WTC11 (cell line): ENCODE measurements at places on chromosomes 6 and 20.
A peak's percentile ranks its signal among the peaks of the same experiment; 100 is the strongest.

DNA sequence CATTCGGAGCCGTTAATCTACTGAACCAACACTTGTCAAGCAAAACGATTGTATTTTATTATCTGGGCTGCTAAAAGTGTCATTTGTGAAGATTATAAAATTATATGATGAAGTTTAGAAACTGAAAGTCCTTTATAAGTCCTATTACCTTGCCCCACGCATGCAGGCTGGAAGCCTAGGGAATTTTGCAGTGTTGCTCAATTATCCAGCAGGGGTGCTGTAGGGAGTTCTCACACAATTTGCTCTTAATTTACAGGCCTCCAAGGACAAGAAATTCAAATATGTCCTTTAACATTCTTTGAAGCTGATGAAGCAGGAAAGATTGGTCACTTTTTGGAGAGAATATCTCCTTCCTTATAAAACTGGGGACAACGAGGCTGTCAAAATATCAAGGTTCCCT is 368.9 kb downstream of the LMBRD1 start:
- peaks cover 2% of the 10 kb centered on the region; the same call in 1 of the 2 replicates for H3K36me3 ChIP-seq
- no peak overlapping the region for H3K27ac ChIP-seq
- H3K4me1 ChIP-seq = peaks cover 15% of the 10 kb centered on the region; the same call in 1 of the 2 replicates
- no peak overlapping the region for H3K4me3 ChIP-seq
- no peaks in the 10 kb centered on the region for H3K27me3 ChIP-seq

DNA sequence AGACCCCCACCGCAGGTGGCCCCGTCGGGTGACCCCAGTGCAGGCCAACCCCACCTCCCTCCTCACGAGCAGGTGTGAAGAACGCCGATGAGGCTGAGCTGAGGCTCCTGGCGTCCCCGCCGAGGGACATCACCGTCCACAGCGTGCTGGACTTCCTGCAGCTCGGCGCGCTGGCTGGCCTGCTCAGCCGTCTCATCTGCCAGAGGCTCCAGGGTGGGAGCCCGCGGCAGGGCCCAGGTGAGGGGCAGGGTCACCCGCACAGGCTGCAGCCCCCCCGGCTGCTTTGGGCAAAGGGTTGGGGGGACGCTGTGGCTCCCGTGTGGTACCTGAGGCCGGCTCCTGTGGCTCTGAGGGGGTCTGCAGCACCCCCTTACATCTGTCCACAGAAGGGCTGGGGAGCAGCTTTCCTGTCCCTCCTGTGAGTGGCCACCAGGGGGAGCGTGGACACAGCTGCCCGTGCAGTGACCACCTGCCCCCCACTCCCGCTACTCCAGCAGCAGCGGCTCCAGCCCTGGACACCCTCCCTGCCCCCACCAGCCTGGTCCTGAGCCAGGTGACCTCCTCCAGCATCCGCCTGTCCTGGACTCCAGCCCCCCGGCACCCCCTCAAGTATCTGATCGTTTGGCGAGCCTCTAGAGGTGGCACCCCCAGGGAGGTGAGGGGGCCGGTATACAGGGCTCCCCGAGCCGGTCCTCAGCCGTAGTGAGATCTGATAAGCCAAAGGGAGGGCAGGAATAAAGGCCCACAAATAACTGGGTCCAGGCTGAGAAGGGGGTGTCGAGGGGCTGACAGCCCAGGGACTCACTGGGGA is 16.5 kb downstream of the COL20A1 start:
- peaks cover 3% of the 10 kb centered on the region; the same call in 1 of the 2 replicates for H3K27me3 ChIP-seq
- no peak overlapping the region for H3K4me3 ChIP-seq
- H3K36me3 ChIP-seq = no peaks in the 10 kb centered on the region
- H3K27ac ChIP-seq = no peak overlapping the region
- H3K4me1 ChIP-seq = no peaks in the 10 kb centered on the region
- DNase-seq = peak; percentile 75

- H3K27ac ChIP-seq = no peak overlapping the region
- H3K36me3 ChIP-seq = peaks cover 12% of the 10 kb centered on the region
- peaks cover 20% of the 10 kb centered on the region for H3K4me1 ChIP-seq
- H3K4me3 ChIP-seq = no peak overlapping the region
- peaks cover 11% of the 10 kb centered on the region for H3K27me3 ChIP-seq
Measured at GRCh38 chr6:1436334-1437306, 47.2 kb downstream of the FOXF2 start.

GRCh38 chr6:33665957-33666356 is 44.8 kb downstream of the ITPR3 start:
- H3K4me3 ChIP-seq = no peak overlapping the region
- no peaks in the 10 kb centered on the region for H3K27me3 ChIP-seq
- no peaks in the 10 kb centered on the region for H3K4me1 ChIP-seq
- no peak overlapping the region for H3K27ac ChIP-seq
- no peak for DNase-seq

DNA sequence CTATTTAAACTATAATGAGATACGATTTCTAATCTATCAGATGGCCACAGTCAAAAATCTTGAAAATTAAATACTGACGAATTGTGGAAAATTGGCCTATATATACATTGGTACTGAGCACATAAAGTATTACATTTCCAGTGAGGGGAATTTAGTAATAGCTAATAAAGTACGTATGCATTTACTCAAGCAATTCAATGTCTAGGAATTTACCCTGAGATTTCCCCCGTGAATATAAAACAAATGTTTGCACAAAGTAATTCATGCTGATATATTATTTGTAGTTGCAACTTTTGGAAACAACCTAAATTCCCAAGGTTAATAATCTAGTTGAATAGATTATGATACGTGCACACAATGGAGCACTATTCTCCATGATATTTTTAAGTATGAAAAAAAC is 14.7 kb upstream of the C6orf141 start:
- H3K4me1 ChIP-seq = no peaks in the 10 kb centered on the region
- no peaks in the 10 kb centered on the region for H3K36me3 ChIP-seq
- no peak overlapping the region for H3K27ac ChIP-seq
- no peaks in the 10 kb centered on the region for H3K27me3 ChIP-seq

GRCh38 chr20:23146857-23147637 is 60.9 kb upstream of the CD93 start:
- no peak overlapping the region for H3K4me3 ChIP-seq
- no peaks in the 10 kb centered on the region for H3K27me3 ChIP-seq
- no peak for DNase-seq
- peaks cover 6% of the 10 kb centered on the region for H3K4me1 ChIP-seq
- H3K36me3 ChIP-seq = no peaks in the 10 kb centered on the region

DNA sequence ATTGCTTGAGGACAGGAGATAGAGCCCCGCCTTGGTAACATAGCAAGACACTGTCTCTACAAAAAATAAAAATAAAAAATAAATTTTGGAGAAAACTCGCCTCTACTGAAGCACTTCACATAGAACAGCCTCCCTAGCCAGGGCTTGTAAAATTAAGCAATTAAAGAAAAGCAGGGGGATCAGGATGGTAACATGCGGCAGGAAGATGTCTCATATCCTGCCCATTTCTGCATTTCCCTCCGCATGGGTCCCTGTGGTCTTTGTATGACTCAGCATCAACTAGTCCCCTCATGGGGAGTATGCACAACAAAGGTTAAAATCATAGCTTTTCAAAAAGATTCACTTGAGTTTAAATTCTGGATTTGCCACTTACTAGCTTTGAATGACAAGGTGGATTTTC is 379.0 kb downstream of the EPHA7 start:
- no peak for DNase-seq
- no peaks in the 10 kb centered on the region; the same call in 1 of the 2 replicates for H3K27me3 ChIP-seq
- H3K4me1 ChIP-seq = peaks cover 29% of the 10 kb centered on the region

GRCh38 chr6:31580807-31581433 is 1.3 kb downstream of the LTB start:
- H3K4me3 ChIP-seq = peak overlapping the region; percentile 92
- peaks cover 38% of the 10 kb centered on the region for H3K4me1 ChIP-seq
- H3K27ac ChIP-seq = peak overlapping the region; percentile 10; the same call in 1 of the 2 replicates
- peak; percentile 90 for DNase-seq
- H3K36me3 ChIP-seq = no peaks in the 10 kb centered on the region

GRCh38 chr20:3233131-3233990 is 5.6 kb downstream of the SLC4A11 start:
- peaks cover 23% of the 10 kb centered on the region for H3K27me3 ChIP-seq
- H3K36me3 ChIP-seq = no peaks in the 10 kb centered on the region
- no peak overlapping the region for H3K27ac ChIP-seq
- no peak overlapping the region for H3K4me3 ChIP-seq
- no peak for DNase-seq
- H3K4me1 ChIP-seq = 0 out of 2 replicates have a peak, but pooled peaks cover 5% of the 10 kb centered on the region

GRCh38 chr20:38344107-38344701 is 2.1 kb upstream of the LBP start:
- peaks cover 53% of the 10 kb centered on the region for H3K4me1 ChIP-seq
- H3K27me3 ChIP-seq = no peaks in the 10 kb centered on the region
- H3K27ac ChIP-seq = no peak overlapping the region

- no peak for DNase-seq
- no peak overlapping the region for H3K4me3 ChIP-seq
- no peaks in the 10 kb centered on the region for H3K27me3 ChIP-seq
- H3K27ac ChIP-seq = no peak overlapping the region
- H3K36me3 ChIP-seq = no peaks in the 10 kb centered on the region
Measured at GRCh38 chr20:44759595-44759994, 13.9 kb downstream of the KCNK15 start.

GRCh38 chr6:142207265-142207877 is 60.3 kb downstream of the VTA1 start:
- no peak overlapping the region for H3K4me3 ChIP-seq
- DNase-seq = peak; percentile 59
- H3K4me1 ChIP-seq = no peaks in the 10 kb centered on the region
- H3K27ac ChIP-seq = 0 out of 2 replicates have a peak overlapping the region, but pooled peaks have one; percentile 64
- no peaks in the 10 kb centered on the region for H3K27me3 ChIP-seq

GRCh38 chr6:40957616-40958492 is 81.2 kb downstream of the UNC5CL start:
- H3K27ac ChIP-seq = no peak overlapping the region
- no peak for DNase-seq
- H3K36me3 ChIP-seq = no peaks in the 10 kb centered on the region
- H3K27me3 ChIP-seq = peaks cover 6% of the 10 kb centered on the region
- peaks cover 13% of the 10 kb centered on the region for H3K4me1 ChIP-seq
- no peak overlapping the region for H3K4me3 ChIP-seq

DNA sequence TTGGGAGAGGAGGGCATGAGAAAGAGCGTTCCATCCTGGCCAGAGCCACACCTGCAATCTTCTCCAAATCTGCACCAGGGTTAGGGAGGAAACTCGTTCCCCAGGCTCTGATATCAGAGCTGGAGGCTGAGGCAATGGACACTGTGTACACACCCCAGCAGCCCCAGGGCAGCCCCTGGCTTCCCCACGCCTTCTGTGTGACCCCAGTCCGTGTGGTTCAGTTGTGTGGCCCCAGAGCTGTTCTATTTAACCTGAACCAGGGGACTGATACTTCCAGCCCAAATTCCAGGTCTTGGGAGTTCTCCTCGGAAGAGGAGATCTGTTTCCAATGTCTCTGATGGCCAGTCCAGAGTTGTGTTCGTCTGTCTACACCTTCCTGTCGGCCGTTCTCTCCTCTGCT is 242.6 kb upstream of the EXOC2 start:
- H3K4me3 ChIP-seq = no peak overlapping the region
- peaks cover 25% of the 10 kb centered on the region for H3K4me1 ChIP-seq
- DNase-seq = no peak
- no peaks in the 10 kb centered on the region for H3K36me3 ChIP-seq
- H3K27me3 ChIP-seq = peaks cover 29% of the 10 kb centered on the region
- no peak overlapping the region for H3K27ac ChIP-seq

GRCh38 chr20:33539129-33539528 is 49.2 kb downstream of the CBFA2T2 start:
- DNase-seq = no peak
- H3K27me3 ChIP-seq = no peaks in the 10 kb centered on the region
- H3K4me3 ChIP-seq = no peak overlapping the region
- H3K36me3 ChIP-seq = peaks cover 16% of the 10 kb centered on the region

- no peak overlapping the region for H3K4me3 ChIP-seq
- no peak for DNase-seq
- peaks cover 26% of the 10 kb centered on the region for H3K4me1 ChIP-seq
- no peaks in the 10 kb centered on the region for H3K27me3 ChIP-seq
- no peaks in the 10 kb centered on the region for H3K36me3 ChIP-seq
Measured at GRCh38 chr6:12911427-12911826, 194.9 kb downstream of the PHACTR1 start.

DNA sequence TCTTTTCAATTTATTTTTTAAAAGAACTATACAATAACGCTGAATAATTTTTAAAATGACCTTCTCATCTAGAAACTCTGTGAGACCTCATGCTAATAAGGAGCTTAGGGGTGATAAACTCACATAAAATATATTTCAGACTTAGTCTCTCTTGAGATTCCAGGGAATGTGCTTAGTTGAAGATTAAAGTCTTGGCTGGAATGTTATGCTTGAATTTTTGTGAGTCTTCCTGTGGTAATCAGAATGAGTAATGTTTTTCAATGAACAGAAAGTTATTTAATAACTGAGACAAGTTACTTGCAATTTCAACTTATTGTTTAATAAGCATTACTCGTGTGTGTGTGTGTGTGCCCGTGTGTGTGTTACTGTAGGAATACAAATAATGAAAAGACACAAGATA is 379.9 kb upstream of the EPHA7 start:
- H3K36me3 ChIP-seq = no peaks in the 10 kb centered on the region
- no peaks in the 10 kb centered on the region for H3K27me3 ChIP-seq
- no peak for DNase-seq

DNA sequence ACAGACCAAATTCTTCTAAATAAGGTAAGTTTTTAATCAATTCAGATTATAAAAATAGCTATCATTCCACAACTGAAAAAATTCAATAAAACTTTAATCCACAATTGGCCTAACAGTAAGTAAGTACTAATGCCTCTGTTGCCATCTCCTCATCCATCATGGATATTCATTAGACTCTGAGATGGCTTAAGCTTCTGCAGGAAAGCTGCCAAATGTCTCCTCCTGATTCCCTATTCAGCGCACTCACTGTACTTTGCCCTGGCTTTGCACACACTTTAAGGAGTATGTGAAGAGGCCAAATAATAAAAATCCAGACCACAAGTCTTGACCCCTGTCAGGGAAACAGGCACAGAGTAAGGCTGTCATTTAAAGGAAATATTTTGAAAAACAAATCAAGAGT is 23.6 kb downstream of the PGM3 start:
- no peak for DNase-seq
- H3K4me1 ChIP-seq = no peaks in the 10 kb centered on the region
- H3K4me3 ChIP-seq = no peak overlapping the region

- H3K36me3 ChIP-seq = no peaks in the 10 kb centered on the region
- no peak overlapping the region for H3K27ac ChIP-seq
- peaks cover 7% of the 10 kb centered on the region; the same call in 1 of the 2 replicates for H3K27me3 ChIP-seq
- no peak for DNase-seq
- H3K4me3 ChIP-seq = no peak overlapping the region
- no peaks in the 10 kb centered on the region for H3K4me1 ChIP-seq
Measured at GRCh38 chr20:25116739-25117458, 35.0 kb upstream of the VSX1 start.

DNA sequence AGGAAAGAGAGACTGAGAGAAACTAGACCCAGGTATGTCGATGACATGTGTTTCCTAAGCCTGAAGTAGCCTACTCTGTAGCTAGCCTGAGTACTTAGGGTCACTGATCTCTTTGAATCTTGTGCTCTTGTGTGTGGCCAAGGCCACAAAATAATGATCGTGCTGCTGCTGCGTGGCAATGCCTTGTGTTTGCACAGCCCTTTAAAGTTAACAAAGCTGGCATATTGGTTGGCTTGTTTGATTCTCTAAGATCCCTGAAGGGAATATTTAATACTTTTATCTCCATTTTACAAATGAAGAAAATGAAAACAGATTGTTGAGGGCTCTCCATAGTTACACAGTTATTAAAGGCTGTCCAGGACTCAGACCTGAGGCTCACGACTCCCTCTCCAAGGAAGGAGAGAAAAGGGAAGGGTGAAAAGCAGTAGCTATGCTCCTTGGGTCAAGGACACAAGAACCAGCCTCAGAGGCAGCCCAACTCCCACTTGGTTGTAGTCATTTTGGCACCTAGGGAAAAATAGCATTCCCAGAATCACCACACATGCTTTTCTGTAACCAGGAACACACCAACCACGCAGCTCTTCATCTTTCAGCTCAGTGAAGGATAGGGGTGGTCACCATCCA is 130.7 kb downstream of the LRFN2 start:
- no peak overlapping the region for H3K27ac ChIP-seq
- H3K36me3 ChIP-seq = no peaks in the 10 kb centered on the region
- no peak for DNase-seq
- peaks cover 3% of the 10 kb centered on the region for H3K27me3 ChIP-seq
- H3K4me1 ChIP-seq = no peaks in the 10 kb centered on the region
- no peak overlapping the region for H3K4me3 ChIP-seq
